ENCODE measurements at places on chromosomes 4 and X.

GRCh38 chr4:144384408-144384807, 243.9 kb upstream of the GYPA start:
- DNase-seq = no peak

DNA sequence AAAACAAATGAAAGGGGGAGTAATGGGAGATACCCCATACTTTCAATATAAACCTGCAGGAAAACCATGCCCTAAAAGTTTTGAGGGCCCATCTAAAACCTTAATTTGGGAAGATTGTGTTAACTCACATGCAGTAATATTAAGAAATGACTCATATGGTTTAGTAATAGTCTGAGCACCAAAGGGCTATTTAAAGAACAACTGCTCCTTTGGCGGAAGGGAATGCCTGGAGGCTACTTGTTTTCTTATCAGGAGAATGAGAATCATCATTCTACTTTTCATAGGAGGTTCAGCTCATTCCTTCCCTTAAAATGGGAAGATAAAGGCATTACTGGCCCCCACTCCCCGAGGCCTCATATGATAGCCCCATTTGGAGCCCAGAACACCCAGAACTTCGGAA, 47.6 kb downstream of the SPIN3 start:
- no peak for DNase-seq

DNA sequence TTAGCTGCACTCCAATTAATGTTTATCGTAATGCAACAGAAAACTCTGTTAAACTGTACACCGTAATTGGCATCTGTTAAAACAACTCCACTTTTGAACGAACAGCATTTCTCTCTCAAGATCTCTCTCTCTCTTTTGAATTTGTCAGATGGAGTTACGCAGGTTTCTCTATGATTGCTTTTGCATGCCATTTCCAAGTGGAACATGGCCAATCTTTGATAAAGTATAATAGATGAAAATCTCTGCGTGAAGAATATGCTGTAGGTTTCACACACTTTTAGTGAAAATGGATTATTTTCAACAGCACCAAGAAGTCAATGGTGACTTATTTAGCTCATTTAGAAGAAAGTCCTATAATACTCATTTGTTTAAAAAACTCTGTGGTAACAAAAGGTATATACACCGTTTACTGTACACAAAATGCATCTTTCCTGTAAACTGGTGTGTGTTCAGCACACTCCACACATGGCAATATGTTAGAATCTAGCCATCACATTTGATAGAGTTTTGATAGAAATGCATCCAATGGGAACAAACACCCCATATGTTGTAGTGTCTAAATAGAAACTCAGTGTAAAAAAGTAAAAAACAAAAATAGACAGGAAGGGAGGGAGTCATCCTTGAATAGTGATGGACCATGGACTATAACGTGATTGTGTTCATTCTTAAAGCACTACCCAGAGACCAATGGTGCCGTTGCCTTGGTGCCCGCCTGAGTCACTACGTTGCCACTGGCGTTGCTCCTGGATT, 5.8 kb upstream of the FGFBP2 start:
- DNase-seq = no peak

DNA sequence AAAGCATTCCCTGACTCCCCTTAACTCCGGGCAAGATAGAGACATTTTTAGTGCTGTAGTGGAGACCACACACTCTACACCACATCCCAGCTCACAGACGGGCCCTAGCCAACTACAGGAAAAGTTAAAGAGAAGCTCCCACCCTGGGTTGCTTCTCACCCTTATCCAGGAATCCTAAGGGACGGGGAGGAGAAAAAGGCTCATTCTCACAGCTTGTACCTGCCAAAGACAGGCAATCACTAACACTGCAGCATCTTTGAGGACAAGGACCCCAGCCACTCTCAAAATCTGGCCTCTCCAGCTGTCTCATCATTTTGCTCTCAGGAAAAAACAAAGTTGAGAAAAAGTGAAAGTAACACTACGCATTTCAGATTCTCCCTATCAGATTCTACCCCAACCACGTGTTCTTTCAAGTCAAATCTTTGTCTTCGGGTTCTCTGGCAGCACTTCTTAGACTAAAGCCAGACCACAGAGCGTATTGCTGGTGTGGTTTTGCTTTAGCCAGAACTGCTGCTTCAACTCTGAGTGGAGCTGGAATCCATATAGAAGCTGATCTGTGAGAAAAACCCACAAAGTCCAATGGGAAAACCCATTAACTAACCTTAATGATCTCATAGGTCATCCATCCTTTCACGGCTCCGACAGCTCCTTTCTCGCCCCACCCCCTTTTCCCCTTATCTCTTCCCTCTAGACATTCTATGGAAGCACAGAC, 605.9 kb upstream of the DIPK2B start:
- no peak for DNase-seq

- DNase-seq = no peak
Measured at GRCh38 chr4:158722291-158722916, 792 bp downstream of the PPID start.

DNA sequence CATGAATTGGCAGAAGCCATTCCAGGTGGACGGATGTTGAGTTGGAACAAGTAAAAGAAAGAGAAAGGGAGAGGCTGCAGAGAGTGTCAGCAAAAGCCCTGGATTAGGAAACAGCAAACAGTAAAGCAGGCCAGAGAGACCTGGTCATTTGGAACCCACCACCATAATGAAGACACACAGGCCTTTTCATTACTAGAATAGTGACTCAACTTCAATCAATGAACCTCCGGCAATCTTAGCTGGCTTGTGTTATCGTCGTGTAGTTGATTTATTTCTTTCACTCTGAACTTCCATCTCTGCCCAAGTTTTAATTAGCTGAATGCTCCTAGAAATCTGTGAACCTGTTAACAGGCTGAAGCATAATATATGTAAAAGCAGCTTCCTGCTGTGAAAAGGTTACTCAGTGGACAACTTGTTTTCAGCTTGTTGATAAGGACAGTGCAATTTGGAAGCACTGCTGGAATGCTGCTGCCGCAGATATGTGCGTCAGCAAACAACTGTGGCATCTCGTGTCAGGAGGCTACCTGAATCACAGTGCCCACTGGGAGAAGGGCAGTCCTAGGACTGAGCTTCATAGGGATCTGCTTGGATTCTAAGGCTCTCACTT, 68.8 kb downstream of the SPANXN4 start:
- DNase-seq = no peak

- no peak for DNase-seq
Measured at GRCh38 chrX:52995987-52996331, 37.6 kb upstream of the FAM156A start.

DNA sequence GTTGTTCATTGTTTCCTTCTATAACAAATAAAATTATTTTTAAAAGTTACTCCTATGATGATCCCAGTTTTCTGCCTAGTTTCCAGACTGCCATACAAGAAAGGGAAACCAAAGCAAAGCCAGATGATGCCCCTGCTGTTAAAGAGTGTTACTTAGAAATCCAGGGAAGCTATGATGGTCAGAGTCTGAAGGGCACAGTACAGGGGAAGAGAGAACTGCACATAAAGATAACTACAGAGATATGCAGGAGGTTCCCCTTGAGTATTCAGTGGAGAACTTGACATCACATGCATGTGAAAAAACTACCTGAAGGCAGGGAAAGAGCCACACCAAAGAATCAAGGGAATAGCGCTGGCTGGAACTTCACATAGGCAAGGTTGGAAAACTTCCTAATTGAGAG, 494.2 kb upstream of the FSTL5 start:
- DNase-seq = no peak

DNA sequence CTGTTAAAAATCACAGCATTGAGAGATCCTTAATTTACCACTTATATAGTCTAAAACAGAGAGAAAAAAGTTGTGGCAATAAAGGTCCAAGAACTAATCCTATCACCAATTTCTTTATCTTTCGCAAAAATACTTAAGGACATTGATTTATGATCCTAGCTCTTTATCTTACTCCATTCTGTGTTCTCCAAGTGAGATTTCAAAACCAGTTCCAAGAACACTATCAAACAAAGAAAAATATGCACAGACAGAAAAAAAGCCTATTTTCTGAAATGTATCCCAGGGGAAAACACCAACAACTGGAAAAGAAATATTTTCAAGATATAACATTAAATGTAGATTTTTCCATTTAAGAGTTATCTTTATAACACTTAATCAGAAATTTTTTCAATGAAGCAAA, 172.8 kb downstream of the APBB2 start:
- no peak for DNase-seq

GRCh38 chrX:153631907-153632594, 15.0 kb upstream of the DUSP9 start:
- no peak for DNase-seq

DNA sequence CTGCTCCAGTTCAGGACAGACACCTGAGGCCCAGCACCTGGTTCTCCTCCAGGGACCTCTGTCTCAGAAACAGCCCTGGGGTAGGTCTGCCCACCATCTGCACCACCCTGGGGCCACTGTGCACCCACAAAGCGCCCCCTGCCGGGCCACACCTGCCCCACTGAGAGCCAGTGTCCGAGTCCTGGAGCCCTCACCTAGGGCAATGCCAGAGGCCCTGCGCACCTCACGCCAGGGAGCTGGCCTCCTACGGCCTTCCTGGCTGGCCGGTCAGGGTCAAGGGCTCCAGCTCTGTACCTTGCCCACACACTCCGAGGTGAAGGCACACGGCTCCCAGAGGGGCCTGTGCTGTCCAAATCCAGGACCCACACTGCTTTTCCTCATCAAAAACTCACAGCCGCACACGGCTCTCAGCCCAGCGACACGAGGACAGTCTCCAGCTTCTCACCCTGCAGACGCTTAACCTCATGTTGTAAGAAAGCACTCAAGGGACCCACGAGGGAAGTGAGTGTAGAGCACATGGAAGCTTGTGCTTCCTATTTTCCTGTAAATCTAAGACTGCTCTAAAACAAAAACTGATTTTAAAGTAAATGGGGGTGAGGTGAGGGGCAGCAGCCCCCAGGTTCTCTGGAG, 5.4 kb downstream of the CTBP1 start:
- DNase-seq = no peak

- no peak for DNase-seq
Measured at GRCh38 chr4:43345323-43345925, 452.9 kb downstream of the GRXCR1 start.

DNA sequence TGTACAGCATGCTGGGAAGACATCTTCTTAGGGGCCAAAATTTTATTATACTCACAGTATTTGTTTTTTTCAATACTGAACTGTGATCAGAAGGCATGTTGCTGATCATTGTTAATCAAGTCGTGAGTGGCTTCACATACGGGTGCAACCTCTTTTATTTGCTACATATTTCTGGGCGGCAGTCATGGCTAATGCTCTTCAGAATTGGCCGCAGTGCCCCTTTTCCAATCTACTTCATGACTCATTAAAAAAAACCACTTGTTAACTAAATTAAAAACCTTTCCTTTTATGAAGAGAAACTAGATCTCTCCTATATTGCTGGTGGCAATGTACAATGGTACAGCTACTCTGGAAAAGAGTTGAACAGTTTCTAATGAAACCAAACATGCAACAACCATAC, 101.5 kb upstream of the C1GALT1C1 start:
- DNase-seq = no peak

- DNase-seq = no peak
Measured at GRCh38 chrX:134895805-134896581, 94.8 kb upstream of the SMIM10 start.

Data from ureter (tissue), 1 donor.